ENCODE measurements at places on chromosomes 1 and 21. TPM values are rescaled to one million over a fixed set of nuclear protein-coding genes. Genes with fewer than 3 reads are reported as not detected.

GRCh38 chr1:170696591-170697290 lies 32.8 kb downstream of the PRRX1 start:
- H3K27me3 ChIP-seq = peaks cover 21% of the 10 kb centered on the region
- no peak for DNase-seq
- no peaks in the 10 kb centered on the region for H3K36me3 ChIP-seq
- H3K4me1 ChIP-seq = no peaks in the 10 kb centered on the region

- no peak for DNase-seq
- H3K4me3 ChIP-seq = no peak overlapping the region
- H3K27me3 ChIP-seq = no peaks in the 10 kb centered on the region
- no peak overlapping the region for H3K27ac ChIP-seq
- H3K36me3 ChIP-seq = no peaks in the 10 kb centered on the region
- no peaks in the 10 kb centered on the region for H3K4me1 ChIP-seq
Observed at GRCh38 chr1:101757985-101758384, 238.7 kb downstream of the OLFM3 start.

DNA sequence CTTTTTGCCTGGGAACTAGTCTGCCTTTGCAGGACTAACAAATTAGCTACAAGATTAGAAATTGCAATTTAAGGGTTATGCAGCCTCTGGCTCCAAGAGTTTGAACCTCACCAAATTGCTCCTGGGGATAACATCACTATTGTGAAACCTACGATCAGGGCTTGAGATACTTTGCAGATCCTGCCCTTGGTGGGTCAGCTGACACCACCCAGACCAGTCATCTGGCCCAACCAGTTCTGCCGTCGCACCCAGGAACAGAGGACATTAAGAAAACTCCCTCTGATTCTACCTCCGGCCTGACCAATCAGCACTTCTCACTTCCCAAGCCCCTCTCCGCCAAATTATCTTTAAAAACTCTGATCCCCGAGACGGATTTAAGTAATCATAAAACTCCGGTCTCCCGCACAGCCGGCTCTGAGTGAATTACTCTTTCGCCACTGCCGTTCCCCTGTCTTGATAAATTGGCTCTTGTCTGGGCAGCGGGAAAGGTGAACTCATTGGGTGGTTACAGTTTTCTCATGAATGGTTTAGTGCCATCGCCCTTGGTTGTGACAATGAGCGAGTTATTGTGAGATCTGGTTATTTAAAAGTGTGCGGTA lies 32.9 kb upstream of the B3GALT5 start:
- H3K27me3 ChIP-seq = peaks cover 25% of the 10 kb centered on the region
- H3K4me1 ChIP-seq = no peaks in the 10 kb centered on the region
- peaks cover 2% of the 10 kb centered on the region for H3K36me3 ChIP-seq
- DNase-seq = no peak

GRCh38 chr21:40014394-40014793 lies 147.2 kb downstream of the PCP4 start:
- no peak overlapping the region for H3K27ac ChIP-seq
- no peaks in the 10 kb centered on the region for H3K4me1 ChIP-seq
- no peaks in the 10 kb centered on the region for H3K27me3 ChIP-seq
- peaks cover 4% of the 10 kb centered on the region for H3K36me3 ChIP-seq
- no peak for DNase-seq

DNA sequence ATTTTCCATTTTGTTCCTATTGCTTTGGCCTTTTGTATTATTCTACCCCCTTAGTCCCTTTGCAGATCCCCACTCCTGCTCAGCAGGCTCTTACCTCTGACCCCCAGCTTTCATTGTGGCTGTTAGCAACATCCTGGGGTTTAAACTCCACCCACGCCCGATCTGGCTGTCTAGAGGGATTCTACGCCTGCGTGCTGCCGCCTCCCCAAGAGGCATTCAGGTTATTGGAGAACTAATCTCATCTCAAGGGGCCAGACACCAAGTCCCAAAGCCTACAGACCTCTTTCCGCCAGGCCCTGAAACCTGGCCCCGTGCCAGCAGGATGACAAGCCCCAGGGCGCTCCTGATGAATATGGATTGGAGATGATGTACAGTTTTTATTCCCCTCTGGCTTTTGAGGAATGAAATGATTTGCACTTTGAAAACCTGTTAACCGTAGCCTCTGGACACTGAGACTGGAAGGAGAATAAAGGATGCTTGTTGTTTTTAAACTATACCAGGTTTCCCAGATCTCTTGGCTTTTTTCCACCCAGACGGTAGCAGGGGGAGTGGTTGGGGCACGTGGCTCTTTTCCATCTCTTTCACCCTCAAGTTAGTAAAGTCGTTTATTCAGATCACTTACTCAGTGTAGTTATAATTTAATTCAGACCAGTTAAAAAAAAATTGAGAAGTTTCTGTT lies 14.5 kb upstream of the IKBKE start:
- no peaks in the 10 kb centered on the region for H3K27me3 ChIP-seq
- no peak for DNase-seq
- H3K27ac ChIP-seq = no peak overlapping the region
- no peaks in the 10 kb centered on the region for H3K36me3 ChIP-seq
- H3K4me1 ChIP-seq = peaks cover 4% of the 10 kb centered on the region

DNA sequence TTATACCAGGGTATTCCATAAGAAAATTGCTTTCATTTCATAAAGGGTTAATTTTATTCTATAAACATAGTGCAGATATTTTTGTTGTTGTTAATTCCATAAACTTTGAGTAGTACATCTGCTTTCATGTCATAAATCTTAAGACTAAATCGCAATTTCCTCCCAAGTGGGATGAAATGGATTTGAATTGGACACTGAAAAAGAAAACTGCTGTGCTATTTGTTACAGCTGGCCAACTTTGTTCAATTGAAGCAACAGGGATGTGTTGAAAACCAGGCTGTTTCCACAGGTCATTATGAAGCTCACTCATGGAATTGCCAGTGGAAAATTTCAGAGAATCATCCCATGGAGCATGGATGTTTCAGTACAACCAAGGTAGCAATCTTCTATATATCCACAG lies 252.5 kb upstream of the RGS18 start:
- no peaks in the 10 kb centered on the region for H3K27me3 ChIP-seq
- DNase-seq = no peak
- H3K4me1 ChIP-seq = no peaks in the 10 kb centered on the region

DNA sequence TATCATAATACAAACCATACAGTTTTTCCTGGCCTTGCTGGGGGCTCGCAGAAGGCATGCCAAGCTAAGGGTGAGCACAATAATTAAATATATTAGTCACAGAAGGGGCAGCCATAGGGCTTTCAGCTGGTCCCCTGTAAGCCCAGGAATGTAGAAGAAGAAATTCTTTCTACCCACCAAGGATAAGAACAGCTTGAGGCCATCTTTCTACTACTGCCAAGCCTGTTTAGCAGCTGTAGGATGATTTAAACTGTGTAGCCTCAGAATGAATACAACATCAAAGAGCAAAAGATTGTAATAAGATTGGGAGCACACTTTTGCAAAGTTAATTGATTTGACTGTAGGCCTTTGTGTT lies 171.5 kb downstream of the LRRC7 start:
- no peaks in the 10 kb centered on the region for H3K27me3 ChIP-seq
- H3K36me3 ChIP-seq = no peaks in the 10 kb centered on the region
- no peak for DNase-seq

DNA sequence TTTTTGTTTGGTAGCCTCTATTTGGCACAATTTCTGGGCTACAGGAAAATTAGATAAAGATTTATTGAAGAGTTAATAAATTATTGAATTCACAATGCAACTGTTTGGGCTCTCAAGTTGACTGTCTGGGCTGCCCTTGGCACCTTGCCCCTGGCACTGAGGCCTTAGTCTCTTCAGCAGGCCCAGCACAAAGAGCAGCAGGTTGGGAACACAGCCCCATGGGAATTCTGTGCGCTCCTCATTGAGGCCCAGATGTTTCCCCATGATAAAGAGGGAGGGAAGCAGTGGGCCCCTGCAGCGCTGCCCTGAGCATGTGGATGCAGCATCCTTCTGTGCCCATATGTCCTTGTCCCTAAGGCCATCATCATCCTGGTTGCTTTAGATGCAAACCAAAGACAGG lies 2.9 kb downstream of the CRNN start:
- H3K27ac ChIP-seq = no peak overlapping the region
- H3K4me3 ChIP-seq = no peak overlapping the region
- H3K36me3 ChIP-seq = no peaks in the 10 kb centered on the region
- no peaks in the 10 kb centered on the region for H3K4me1 ChIP-seq

GRCh38 chr1:21956720-21957552 lies 19.8 kb upstream of the HSPG2 start:
- H3K36me3 ChIP-seq = no peaks in the 10 kb centered on the region
- H3K27ac ChIP-seq = peak overlapping the region; percentile 92
- DNase-seq = peak; percentile 40
- H3K27me3 ChIP-seq = no peaks in the 10 kb centered on the region
- H3K4me3 ChIP-seq = peak overlapping the region; percentile 70

- H3K36me3 ChIP-seq = no peaks in the 10 kb centered on the region
- no peak overlapping the region for H3K4me3 ChIP-seq
- H3K4me1 ChIP-seq = no peaks in the 10 kb centered on the region
- no peak overlapping the region for H3K27ac ChIP-seq
- no peak for DNase-seq
Observed at GRCh38 chr1:245235156-245235555, 80.4 kb downstream of the KIF26B start.

DNA sequence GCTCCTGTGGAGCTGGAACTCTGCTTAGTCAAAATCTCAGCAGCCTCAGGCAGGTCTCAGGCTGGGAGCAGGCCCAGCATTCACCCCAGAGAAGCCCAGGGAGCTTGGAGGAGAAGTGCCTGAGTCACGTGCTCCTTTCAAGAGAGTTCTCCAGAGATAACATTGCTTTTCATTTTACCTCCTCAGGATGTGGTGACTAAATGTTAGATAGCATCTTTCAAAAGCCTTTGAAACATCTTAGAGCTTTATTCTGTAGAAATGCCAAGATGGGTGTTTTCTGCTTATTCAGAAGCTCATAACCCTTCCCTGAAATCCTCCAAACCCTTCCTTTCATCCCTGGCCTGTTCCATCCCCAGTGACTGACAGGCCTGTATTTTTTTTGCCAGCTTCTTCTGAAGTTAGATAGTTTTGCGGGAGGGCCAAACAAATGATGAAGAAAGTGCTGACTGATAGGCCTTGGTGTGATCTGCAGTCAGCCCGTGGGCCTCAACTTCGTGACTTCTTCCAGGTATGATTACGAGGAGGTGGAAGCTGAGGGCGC lies 58.0 kb downstream of the PGM1 start:
- no peaks in the 10 kb centered on the region for H3K27me3 ChIP-seq
- peak overlapping the region; percentile 79 for H3K4me3 ChIP-seq
- H3K4me1 ChIP-seq = peaks cover 14% of the 10 kb centered on the region
- H3K36me3 ChIP-seq = peaks cover 34% of the 10 kb centered on the region
- peak overlapping the region; percentile 92 for H3K27ac ChIP-seq

- H3K4me1 ChIP-seq = peaks cover 15% of the 10 kb centered on the region
- no peaks in the 10 kb centered on the region for H3K36me3 ChIP-seq
- no peak overlapping the region for H3K27ac ChIP-seq
Observed at GRCh38 chr1:230425252-230426091, 660 bp downstream of the PGBD5 start.

DNA sequence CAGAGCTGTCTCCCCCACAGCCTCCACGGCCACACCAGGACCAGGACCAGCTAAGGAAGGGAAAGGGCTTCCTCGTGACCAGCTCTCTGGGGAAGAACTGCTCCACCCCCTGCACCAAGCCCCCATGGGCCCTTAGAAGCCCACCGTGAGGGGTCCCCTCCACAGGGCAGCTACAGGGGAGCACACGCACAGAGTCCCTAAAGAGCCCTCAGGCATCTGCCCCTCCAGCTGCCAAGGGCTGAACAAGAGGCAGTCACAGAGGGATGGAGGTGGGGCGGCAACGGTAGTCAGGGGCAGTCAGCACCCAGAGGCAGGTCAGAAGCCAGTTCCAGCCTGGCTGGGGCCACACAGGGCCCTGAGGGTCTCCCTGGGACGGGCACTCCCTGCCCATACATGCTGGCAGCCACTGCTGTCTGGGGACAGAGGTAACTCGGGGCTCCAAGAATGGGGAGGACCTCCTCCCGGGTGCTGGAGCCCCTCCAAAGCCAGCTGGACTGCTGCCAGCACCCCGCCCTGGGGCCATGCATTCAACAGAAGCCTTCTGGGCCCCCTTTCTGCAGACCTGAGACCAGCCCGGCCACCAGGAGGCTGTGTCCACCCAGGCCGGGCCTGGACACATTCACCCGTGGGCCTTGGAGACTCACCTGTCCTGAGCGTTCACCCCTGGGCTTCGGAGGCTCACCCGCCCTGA lies 18.7 kb downstream of the SLC19A1 start:
- H3K36me3 ChIP-seq = peaks cover 33% of the 10 kb centered on the region
- H3K4me1 ChIP-seq = no peaks in the 10 kb centered on the region
- no peak overlapping the region for H3K27ac ChIP-seq
- DNase-seq = peak; percentile 0
- no peaks in the 10 kb centered on the region for H3K27me3 ChIP-seq
- no peak overlapping the region for H3K4me3 ChIP-seq

GRCh38 chr1:54112027-54112426 lies 40.8 kb downstream of the CDCP2 start:
- no peaks in the 10 kb centered on the region for H3K4me1 ChIP-seq
- DNase-seq = no peak
- no peak overlapping the region for H3K4me3 ChIP-seq

- no peaks in the 10 kb centered on the region for H3K4me1 ChIP-seq
- no peak for DNase-seq
- H3K27me3 ChIP-seq = no peaks in the 10 kb centered on the region
- no peaks in the 10 kb centered on the region for H3K36me3 ChIP-seq
- no peak overlapping the region for H3K27ac ChIP-seq
Observed at GRCh38 chr1:46114925-46115603, 17.4 kb downstream of the PIK3R3 start.

Gene CCDC181
- not detected for total RNA-seq

Gene MEGF6
- total RNA-seq = 198 TPM

Gene RORC
- total RNA-seq = not detected

Gene CYP4Z1
- total RNA-seq = not detected

Gene PLXNA2
- 7.7 TPM for total RNA-seq
